Prostate gland (tissue), 2 donors: ENCODE measurements at places on chromosomes 3 and 15. TPM values are rescaled to one million over a fixed set of nuclear protein-coding genes. Genes with fewer than 3 reads are reported as not detected.

- DNase-seq, result no peak
Measured at GRCh38 chr15:34699968-34700640, 54.7 kb downstream of the GJD2 start.

- DNase-seq, result no peak
Measured at GRCh38 chr3:177552051-177552450, 354.8 kb upstream of the TBL1XR1 start.

DNA sequence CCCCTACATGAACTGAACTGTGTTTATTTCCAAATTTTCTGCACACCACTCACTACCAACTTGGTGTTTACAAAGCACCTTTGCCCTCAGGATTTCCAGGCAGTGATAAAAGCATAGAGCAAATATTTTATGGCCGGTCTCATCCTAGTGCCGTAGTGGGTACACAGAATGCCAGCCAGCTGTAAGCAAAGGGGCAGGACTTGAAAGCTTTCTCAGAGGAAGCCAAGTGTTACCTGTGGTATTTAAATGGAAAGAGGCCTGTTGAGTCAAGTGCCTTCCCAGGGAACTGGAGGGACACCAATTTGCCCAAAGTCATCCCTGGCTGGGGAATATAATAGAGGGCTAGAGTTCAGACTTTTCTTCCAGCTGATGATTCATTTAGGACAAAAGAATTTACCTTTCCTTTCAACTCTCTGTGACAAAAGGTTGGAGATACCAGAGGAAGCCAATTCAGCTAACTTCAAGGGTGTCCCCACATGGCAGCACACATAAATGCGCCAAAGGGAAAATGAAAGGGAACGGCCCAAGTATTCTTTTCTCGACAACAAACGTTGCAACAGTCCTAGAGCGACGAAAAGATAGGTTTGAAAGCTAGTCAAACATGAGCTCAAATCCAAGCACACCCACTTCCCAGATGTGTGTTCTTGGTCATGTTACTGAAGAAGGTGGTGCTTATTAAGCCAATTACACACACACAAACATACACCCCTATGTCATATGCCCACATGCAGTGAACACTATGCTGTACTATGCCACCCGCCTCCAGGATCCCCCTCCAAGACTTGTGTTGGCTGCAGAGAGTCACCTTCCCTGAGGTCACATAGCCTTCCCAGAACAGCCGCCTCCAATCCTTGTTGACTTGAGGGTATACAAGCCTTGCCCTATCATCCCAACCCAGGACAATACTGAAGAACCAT is 27.7 kb downstream of the MAGI1 start:
- DNase-seq, result peak; percentile 52

- DNase-seq, result no peak
Measured at GRCh38 chr3:123424999-123425712, 23.7 kb downstream of the ADCY5 start.

- no peak for DNase-seq
Measured at GRCh38 chr3:150104564-150104963, 133.9 kb upstream of the PFN2 start.

GRCh38 chr3:38989917-38990510 is 61.7 kb downstream of the SCN11A start:
- no peak for DNase-seq

DNA sequence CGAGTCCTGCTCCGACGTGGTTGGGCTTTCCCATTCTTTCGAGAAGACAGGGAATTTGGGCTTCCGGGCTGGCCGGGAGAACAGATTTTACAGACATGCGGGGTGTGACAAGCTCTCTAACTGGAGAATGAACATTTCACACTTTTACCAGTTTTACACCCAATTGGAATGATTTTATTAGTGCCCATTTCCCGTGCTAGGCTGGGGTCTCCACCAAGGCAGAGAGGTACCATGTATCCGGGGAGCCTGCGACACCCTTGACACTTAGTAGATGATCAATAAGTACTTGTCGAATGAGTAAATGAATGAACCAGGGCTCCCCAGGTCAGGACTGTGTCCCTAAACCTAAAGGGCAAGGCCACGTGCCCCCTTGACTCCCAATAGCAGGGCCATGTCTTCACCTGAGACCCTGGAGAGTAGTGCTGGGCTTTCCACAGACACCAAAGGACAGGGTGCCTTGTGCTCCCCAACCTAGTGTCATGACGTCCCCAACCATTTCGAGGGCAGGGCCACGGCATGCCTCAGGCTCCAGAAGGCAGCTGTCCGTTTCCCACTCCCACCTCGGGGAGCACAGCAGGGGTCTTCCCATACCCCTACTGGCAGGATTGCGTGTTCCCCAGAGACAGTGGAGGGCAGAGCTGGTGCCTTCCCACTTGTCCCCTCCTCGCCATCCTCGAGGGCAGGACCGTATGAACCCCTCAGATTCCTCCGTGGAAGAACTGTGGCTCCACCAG is 679 bp upstream of the MYD88 start:
- DNase-seq, result no peak

GRCh38 chr3:11288786-11289637 is 16.8 kb downstream of the ATG7 start:
- no peak for DNase-seq

- DNase-seq, result peak; percentile 90
Measured at GRCh38 chr3:45167011-45167911, 21.1 kb upstream of the CDCP1 start.

- DNase-seq, result no peak
Measured at GRCh38 chr15:58109419-58109818, 28.8 kb upstream of the AQP9 start.

- no peak for DNase-seq
Measured at GRCh38 chr15:100803171-100803440, 76.5 kb upstream of the ALDH1A3 start.

DNA sequence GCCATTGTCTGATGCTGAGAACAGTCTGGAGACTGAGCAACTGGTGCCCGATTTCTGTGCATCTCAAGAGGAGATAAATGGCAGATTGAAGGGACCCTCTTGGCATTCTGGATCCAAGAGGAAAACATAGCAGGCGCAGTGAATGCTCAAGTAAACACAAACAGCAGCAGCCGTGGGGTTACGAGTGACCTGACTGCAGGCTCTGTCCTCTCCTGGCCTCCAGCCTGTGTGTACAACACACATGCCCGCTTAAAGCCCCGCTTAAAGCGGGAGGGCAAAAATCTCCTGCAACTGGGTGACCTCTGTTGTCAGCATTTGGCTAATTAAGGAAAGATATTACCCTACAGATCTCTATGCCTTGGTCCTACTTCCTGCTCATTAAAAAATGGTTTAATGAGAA is 120.5 kb downstream of the GREM1 start:
- no peak for DNase-seq

DNA sequence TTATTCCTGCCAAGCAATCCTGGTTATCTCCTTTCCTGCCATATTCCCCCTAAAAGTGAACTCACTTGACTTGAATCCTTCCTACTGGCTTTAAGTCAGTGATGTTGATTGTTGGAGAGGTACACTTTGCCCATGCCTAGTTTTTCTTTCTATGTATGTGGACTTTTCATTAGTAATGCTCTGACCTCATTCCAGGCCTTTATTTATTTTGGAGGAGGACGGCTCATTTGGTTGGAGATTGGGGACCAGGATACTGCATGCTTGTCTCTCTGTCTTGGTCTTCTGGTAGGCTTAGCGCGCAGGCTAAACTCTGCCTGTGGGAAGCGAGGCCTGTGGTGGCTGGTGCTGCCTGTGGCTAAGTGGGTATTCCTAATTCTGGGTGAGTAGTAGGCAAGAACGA is 29.1 kb upstream of the MTMR10 start:
- DNase-seq, result no peak

DNA sequence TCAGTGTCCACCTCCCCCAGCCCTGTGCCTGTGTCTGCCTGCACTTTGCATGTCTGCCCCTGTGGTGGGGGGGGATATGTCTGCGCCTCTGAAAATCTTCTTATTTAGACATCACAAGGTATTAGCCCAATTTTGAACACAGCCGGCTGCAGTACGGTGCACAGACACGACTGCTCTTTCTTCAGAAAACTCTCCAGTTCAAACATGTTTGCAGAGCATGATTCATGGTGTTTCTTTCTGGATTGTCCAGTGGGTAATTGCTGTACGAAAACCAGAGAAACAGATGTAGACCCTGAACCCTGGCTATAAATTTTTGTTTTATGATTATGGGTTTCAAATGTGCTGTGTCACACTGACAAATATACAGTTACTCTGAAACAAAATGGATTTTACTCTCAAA is 3.4 kb upstream of the RARB start:
- DNase-seq, result no peak

GRCh38 chr15:61938249-61938648 is 122.0 kb downstream of the VPS13C start:
- DNase-seq, result no peak

- no peak for DNase-seq
Measured at GRCh38 chr3:166052440-166052839, 215.2 kb upstream of the BCHE start.

DNA sequence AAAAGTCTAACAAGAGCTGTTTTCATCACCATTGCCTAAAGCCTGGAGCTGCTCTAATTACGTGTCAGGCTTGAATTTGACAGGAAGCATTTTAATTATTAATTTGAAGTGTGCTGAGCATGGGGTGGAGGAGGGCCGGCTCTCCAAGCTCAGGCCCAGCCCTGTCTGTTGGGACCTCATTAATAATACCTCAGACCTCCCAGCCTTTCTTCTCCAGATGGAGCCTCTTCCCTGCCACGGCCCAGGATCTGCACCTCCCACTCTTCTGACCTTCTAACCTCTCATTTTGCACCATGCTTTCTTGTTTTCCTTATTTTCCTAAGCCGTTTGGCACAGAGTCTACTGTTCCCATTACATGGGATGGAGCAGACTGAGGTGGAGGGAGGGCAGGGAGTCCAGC is 30.0 kb downstream of the INSYN1 start:
- no peak for DNase-seq

- DNase-seq, result no peak
Measured at GRCh38 chr3:8848696-8849131, 79.3 kb upstream of the OXTR start.

Gene RAD51
- 0.82 TPM for total RNA-seq

Gene GREM1
- 41.5 TPM for total RNA-seq

Gene IL12A
- 1.3 TPM for total RNA-seq

Gene TICRR
- 4.1 TPM for total RNA-seq

Gene CMTM7
- 33.1 TPM for total RNA-seq

Gene CADM2
- 11.7 TPM for total RNA-seq

Gene KLF15
- 52.7 TPM for total RNA-seq

Gene IMPG2
- 0.23 TPM for total RNA-seq

Gene FSTL1
- total RNA-seq, result 265 TPM

Gene KBTBD13
- total RNA-seq, result 0.57 TPM
